Spinal cord (tissue), 10 donors: ENCODE measurements at places on chromosomes 2 and 18. TPM values are rescaled to one million over a fixed set of nuclear protein-coding genes. Genes with fewer than 3 reads are reported as not detected.

SIX2 gene
- 0.16 TPM for polyA plus RNA-seq

HADHB gene
- 87.0 TPM for polyA plus RNA-seq

NEURL3 gene
- polyA plus RNA-seq: 0.74 TPM

IL18R1 gene
- 0.59 TPM for polyA plus RNA-seq

PCARE gene
- not detected for polyA plus RNA-seq

UGT1A8 gene
- not detected for polyA plus RNA-seq

FAM124B gene
- polyA plus RNA-seq: 7.4 TPM

SLC9A2 gene
- 1.2 TPM for polyA plus RNA-seq

- DNase-seq: no peak
Observed at GRCh38 chr2:160783474-160783873, 289.9 kb upstream of the RBMS1 start.

GRCh38 chr2:205864491-205864890 is 182.2 kb downstream of the NRP2 start:
- no peak for DNase-seq

- no peak for DNase-seq
Observed at GRCh38 chr2:237143676-237144440, 58.2 kb downstream of the COPS8 start.

GRCh38 chr2:159933040-159933726 is 129.2 kb downstream of the PLA2R1 start:
- DNase-seq: no peak

- no peak for DNase-seq
Observed at GRCh38 chr18:12976305-12976704, 14.9 kb upstream of the CEP192 start.

DNA sequence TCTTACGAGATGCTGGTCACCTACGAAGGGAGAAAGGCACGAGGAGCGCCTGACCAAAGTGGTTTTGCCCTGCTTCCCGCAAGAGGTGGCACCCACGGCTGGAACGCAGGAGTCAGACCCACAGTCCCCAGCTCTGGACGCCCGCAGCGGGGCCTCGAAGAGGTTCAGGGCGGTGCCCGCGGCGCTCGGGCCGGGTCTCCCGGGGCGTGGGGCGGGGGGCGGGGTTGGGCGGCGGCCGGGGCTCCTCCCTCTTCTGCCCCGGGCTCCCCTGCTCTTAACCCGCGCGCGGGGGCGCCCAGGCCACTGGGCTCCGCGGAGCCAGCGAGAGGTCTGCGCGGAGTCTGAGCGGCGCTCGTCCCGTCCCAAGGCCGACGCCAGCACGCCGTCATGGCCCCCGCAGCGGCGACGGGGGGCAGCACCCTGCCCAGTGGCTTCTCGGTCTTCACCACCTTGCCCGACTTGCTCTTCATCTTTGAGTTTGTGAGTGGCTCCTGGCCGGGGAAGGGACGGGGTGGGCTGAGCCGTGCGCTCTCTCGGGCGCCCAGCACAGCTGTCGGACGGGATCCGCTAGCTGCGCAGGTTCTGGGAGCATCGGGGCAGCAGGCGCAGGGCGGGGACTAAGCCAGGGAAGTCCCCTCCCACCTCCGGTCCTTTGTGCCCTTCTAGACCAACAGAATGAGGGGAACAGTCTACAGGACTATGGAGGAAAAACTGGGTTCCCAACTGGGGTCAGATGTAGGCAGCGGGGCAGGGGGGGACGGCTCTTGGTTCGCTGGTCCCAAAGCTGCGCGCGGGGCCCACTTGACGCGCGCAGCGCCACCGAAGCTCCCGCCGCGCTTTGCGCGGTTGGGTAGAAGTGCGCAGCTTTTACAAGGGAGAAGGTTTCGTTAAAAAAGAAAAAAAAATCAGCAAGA is at the start of gene MAL:
Gene MAL, plus strand, starts transcription at position 303 of the 914 bp plus-strand sequence. Its CDS starts 85 bp downstream, at position 388.
- DNase-seq: no peak

DNA sequence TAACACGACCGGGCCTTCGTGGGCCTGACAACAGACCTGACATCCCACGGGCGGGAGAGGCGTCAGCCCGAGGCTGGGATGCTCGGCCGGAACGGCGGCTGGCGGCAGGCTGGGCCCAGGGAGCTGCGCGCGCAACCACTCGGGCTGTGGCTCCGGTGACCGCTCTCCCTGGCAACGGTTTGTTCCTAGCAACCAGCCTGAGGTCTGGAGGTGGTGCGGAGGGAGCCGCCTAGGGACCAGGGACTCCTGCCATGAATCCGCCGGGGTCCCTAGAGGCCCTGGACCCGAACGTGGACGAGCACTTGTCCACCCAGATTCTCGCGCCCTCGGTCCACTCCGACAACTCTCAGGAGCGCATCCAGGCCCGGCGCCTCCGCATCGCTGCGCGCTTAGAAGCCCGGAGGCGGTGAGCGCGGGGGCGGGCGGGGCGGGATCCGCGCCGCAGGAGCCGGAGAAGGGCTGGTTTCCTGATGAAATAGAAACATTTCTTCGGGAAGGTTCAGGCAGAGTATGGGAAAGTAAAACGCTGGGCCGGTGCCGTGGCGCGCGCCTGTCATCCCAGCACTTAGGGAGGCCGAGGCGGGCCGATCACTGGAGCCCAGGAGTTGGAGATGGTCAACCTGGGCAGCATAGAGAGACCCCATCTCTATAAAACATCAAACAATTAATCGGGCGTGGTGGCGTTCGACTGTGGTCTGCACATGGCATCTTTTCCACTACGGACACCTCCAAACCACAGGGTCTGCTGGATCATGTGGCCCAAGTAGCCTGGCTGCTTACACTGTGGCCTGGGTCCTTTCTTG is at the start of gene DRC1:
Gene DRC1, plus strand, starts transcription at position 182 of the 803 bp plus-strand sequence. Its CDS starts 70 bp downstream, at position 252.
- DNase-seq: peak; percentile 62

DNA sequence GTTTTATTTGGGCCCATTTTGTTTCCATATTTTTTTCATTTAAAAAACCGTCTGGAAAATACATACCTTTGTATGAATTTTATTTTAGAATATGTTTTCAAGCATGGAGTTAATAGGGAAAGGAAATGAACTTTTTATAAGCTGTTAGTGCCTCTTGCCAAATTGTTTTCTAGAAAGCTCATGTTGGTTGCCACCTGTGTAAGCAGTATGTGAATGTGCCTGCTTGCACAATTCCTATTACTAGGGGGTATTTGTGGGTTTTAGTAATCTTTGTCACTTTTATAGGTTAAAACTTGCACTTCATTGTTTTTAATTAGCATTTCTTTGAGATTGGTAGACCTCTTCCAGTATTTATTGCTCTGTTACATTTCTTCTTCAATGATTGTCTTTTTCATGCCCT is 107.3 kb downstream of the TANC1 start:
- no peak for DNase-seq

DNA sequence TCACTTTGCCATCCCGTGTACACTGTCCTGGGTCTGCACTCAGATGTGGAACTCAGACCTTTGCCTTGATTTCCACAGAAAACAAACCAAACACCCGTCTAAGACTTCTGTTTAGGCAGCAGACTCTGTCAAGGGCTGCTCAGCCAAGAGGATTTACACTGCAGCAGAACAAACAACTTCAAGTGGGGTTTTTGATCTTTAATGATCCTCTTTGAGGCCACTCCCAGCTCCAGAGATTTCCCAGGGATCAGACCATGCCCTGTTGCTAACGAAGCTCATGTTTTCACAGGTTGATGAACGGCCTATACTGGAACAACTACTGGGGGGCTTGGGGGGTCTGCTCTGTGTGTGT is 52.5 kb upstream of the LGALSL start:
- DNase-seq: no peak
